Aorta (tissue), 5 donors: ENCODE measurements at places on chromosomes 7 and 10.

DNA sequence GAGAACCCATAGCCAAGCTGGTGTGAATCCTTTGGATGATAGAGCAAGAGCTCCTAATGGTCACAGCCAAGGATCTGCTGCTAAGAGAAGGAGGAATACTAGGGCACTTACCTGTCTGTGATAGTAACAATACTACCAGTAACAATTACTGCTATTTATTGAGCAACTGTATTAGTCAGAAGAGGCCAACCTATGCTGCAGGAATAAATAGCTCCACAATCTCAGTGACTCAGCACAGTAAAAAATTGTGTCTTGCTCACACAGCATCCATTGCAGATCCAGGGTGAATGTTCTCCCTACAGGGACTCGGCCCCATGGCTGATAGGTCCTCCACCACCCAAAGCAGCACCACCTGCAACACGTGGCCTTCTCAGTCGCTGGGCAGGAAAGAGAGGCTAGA is 257.6 kb upstream of the ZMIZ1 start:
- DNase-seq: no peak

- peak; percentile 85 for DNase-seq
Measured at GRCh38 chr7:1460821-1461645, 1.8 kb upstream of the MICALL2 start.

- DNase-seq: peak; percentile 46
Measured at GRCh38 chr7:118195837-118196474, 12.0 kb downstream of the LSM8 start.

DNA sequence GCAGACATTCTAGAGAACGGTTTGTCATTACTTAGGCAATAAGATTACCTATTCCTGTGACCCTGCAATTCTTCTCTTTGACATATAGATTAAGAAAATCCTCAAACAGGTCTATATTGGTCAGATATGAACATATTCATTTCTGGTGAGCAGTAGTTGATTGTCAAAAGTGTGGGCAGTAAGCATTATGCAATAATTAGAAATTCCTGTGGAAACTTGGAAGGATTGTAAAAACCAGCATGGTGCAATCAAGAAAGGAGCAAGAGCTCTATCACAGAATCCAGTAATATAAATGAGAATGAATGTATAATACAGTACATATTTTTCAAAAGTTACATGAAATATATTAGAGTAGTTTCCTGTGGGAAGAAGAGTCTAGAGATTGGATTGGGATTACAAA is 406.5 kb downstream of the SUGCT start:
- no peak for DNase-seq

GRCh38 chr7:1981201-1981877 is 251.4 kb downstream of the MAD1L1 start:
- DNase-seq: peak; percentile 67

DNA sequence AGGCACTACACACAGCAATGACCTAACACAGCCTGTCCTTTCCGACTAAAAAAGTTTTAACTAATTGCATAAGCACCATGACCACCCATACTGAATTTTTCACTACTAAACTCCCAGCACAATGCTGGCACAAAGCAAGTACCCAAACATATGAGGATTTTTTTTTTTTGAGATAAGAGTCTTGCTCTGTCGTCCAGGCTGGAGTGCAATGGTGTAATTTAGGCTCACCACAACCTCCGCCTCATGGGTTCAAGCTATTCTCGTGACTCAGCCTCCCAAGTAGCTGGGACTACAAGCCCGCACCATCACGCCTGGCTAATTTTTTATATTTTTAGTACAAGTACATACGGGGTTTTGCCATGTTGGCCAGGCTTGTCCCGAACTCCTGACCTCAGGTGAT is 5.1 kb downstream of the UBE2H start:
- no peak for DNase-seq

DNA sequence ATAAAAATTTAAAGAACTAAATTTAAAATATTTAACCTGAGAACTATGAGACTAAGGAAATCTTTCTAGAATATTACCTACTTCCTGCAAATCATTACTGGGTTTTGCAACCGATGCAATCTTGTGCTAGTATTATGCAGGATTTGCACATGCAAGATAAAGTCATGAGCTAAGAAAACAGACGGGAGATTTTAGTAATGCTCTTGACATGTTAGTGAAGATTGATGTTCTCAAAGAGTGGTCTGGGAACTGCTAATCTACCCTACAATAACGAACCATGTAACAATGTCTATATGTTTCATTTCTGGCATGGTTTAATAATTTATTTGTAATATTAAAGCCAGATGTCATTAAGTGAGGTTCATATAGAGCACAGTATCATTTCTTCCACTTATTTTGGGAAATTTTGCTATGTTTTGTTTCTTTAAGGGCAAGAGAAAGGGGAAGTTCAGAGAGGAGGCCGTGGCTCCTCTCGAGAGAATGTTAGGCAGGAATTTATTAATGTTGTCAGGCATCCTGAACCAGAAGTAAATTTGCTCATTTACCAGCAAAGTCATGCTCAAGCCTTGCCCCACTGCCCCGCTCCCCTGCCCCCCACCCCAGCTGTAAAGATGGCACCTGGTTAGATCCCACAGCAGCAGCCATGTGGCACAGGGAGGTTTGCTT is 22.8 kb downstream of the LRRC17 start:
- DNase-seq: no peak

GRCh38 chr10:132306343-132306685 is 1.4 kb downstream of the STK32C start:
- peak; percentile 28 for DNase-seq
